ENCODE measurements at places on chromosomes 2 and 18. TPM values are rescaled to one million over a fixed set of nuclear protein-coding genes. Genes with fewer than 3 reads are reported as not detected.

The CFC1 gene
- not detected for total RNA-seq

The POTEI gene
- not detected for total RNA-seq

GRCh38 chr2:130339885-130340745 is 2.6 kb upstream of the IMP4 start:
- no peak for DNase-seq

DNA sequence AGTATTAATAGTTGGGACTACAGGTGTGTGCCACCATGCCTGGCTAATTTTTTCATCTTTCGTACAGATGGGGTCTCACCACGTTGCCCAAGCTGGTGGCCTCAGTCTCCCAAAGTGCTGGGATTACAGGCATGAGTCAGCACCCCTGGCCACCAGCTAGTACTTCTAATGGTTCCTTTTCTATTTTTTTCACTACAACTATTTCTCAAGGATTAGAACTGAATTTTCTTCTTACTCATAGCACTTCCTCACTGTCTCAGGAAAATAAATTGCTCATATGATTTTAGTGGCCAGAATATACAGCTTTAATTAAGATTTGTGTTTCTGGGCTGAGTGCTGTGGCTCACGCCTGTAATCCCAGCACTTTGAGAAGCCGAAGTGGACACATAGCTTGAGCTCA is 43.2 kb upstream of the SOS1 start:
- no peak for DNase-seq

- peak; percentile 26 for DNase-seq
These were observed 439.6 kb upstream of the MMADHC start for GRCh38 chr2:150027164-150027563.

- no peak for DNase-seq
These were observed 3.3 kb downstream of the PDCD1 start for GRCh38 chr2:241855245-241855887.
